ENCODE measurements at places on chromosomes 3 and 15. TPM values are rescaled to one million over a fixed set of nuclear protein-coding genes. Genes with fewer than 3 reads are reported as not detected.

- no peak for DNase-seq
Observed at GRCh38 chr3:41419809-41420208, 220.5 kb downstream of the CTNNB1 start.

DNA sequence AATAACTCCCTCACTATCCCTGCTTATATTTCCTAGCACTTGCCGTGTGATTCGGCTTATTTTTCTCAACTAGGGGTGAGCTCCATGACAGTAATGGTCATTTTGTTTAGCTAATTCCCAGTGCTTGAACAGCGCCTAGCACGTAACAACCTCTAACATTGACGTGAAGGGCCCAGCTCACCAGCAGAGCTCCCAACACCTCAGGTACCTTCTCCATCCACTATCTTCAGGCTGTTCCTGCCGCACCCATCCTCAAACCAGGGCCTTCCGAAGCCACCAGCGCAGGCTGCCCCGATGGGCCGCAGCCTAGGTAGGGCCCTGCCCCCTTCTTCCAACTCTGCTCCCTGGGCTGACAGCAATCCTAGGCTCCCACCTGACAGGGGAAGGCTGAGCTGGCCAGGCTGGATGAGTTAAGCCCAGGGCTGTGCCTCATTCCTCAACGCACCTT is 751 bp upstream of the RPS17 start:
- no peak for DNase-seq

Gene PYGO1
- 6.3 TPM for total RNA-seq

Gene LRRC34
- 3.4 TPM for total RNA-seq
